ENCODE measurements at places on chromosomes 5 and 9.

GRCh38 chr5:170307575-170308465 is 10.2 kb upstream of the LCP2 start:
- DNase-seq, result no peak

DNA sequence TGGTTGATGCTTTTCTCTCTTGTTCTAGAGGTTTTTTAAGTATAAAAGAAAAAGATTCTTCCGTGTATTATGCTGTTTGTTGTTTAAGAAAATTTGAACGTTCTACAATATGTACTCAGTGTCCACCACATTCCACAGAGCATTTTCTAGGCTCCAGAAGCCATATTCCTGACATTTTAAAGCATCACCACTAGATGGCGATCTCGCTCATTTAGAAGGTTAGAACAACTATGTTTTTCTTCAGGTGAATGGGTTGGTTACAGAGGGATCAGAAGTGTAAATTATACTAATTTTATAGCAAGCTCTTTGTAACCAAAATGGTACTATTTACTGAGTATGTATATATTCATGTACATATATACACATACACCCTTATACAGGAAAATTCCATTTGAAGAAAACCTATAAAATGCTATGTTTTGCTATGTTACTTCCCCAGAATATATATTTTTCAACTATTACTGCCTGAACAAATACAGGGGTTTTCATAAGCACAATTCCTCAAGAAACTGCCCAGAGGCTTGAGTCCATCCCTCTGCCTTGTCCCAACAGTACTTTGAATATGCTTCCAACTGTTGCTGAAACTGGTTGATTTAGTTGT is 284.3 kb downstream of the CCDC171 start:
- DNase-seq, result no peak

GRCh38 chr5:53927668-53928247 is 367.3 kb downstream of the NDUFS4 start:
- no peak for DNase-seq

DNA sequence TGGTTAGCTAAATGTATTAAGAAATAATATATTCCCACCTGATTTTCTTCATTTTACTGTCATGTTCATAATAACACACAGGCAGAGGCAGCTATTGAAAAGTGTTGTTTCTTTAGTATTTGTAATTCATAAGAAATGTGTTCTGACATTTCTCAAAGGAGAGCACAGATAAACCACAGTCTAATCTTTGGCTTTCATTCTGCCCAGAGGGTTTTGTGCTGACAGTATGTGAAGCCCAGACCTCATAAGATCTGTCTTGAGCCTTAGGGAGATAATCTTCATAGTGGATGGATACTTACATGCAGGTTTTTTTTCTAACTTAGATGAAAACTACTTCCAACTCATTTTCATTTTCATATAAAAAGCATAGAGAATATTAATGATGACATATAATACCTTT is 206.1 kb downstream of the CHSY3 start:
- DNase-seq, result no peak

- DNase-seq, result no peak
Measured at GRCh38 chr5:159571501-159572244, 241.4 kb upstream of the IL12B start.

GRCh38 chr5:125668884-125669283 is 754.3 kb upstream of the GRAMD2B start:
- DNase-seq, result no peak

GRCh38 chr9:17928768-17929167 is 349.9 kb downstream of the SH3GL2 start:
- DNase-seq, result no peak

DNA sequence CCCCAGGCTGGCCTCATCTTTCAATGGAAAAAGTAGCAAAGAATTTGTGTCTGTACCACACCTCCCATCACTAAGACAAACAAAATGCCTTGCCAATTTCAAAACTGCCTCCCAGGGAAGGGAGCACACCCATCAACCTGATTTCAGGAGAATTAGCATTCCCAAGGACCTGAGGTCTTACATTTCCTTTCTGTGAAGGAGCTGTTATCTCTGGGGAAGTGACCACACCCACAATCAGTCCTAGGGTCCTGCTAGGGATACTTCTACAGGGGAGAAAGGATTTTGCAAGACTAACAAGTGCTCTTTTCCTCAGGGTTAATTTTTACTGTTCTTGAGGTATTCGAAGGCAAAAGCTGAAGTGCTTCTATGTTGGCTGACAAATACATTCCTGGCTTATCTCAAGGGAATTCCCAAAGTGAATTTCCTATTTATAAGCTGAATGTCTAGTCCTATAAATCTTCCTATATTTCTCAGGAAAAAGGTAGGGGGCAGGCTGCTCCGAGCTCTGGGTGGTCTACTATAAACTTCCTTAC is 97.4 kb upstream of the ITGA1 start:
- no peak for DNase-seq

- no peak for DNase-seq
Measured at GRCh38 chr9:96674906-96675538, 19.9 kb upstream of the PRXL2C start.

- no peak for DNase-seq
Measured at GRCh38 chr5:11878814-11879213, 25.4 kb downstream of the CTNND2 start.

GRCh38 chr9:95556521-95556920 is 39.8 kb upstream of the PTCH1 start:
- DNase-seq, result no peak

DNA sequence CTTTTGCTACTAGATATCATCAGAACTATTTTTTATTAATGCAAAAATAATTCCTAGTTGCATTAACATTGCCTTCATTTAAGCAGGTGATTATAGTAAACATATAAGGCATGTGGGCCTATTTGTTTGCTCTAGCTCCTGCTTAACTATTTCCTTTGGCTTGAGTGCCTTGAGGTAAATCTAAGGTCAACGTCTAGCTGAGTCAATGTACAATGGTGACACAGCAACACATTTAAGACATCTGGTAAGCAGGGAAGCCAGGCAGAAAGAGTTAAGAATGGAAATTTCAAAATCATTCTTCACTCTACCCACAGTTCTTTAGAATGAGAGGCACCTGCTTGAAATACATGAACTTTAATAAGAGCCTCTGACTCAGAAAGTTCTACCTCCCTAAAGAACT is 111.9 kb upstream of the FST start:
- DNase-seq, result no peak

GRCh38 chr5:179430193-179431175 is 85.2 kb upstream of the ADAMTS2 start:
- DNase-seq, result no peak

- DNase-seq, result no peak
Measured at GRCh38 chr5:39829441-39829840, 404.7 kb upstream of the DAB2 start.

- no peak for DNase-seq
Measured at GRCh38 chr5:140015706-140016105, 27.4 kb downstream of the NRG2 start.

DNA sequence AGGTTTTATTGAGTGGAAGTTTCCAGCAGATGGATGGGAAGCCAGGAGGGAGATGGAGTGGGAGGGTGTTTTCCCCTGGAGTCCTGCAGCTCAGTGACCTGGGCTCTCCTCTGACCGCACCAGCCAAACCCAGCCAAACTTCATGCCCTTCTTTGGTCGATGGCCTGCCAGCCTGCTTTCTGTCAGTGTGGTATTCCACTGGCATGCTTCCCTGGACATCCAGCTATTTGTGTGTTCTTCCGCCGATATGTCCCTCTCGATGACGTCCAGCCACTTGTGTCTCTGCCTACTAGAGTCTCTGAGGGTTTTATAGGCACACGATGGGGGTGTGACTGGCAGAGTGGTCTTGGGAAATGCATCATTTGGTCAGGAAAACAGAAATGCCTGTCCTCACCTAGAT is 33.8 kb downstream of the GPBP1 start:
- DNase-seq, result no peak

DNA sequence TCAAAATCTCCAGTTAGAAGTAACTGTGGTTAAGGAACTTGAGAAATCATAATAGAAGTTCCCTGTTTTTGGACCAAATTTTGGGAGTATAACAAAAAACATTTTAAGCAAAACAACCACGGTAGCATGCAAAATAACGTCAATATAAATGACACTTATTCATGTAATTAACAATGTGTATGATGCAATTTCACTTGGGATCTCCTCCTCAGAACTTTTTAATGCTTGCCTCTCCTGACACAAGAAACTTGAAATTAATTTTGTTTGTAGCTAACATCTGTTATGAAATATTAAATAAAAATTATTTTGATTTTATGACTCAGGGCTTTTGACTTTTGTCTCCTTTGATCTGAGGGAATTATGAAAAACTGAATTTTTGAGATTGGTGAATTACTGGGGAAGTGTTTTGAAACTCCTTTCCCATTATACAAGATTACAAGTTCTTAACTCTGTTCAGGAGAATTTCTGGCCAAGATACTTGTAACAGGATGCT is 149.7 kb downstream of the ATP10B start:
- no peak for DNase-seq

GRCh38 chr5:93990504-93991070 is 249.2 kb upstream of the POU5F2 start:
- no peak for DNase-seq

- DNase-seq, result no peak
Measured at GRCh38 chr9:89542401-89543021, 44.6 kb upstream of the SEMA4D start.

GRCh38 chr5:56480705-56481427 is 247.7 kb upstream of the ANKRD55 start:
- DNase-seq, result peak; percentile 31

- no peak for DNase-seq
Measured at GRCh38 chr9:27626244-27627187, 53.2 kb upstream of the C9orf72 start.

GRCh38 chr9:101307051-101307450 is 77.8 kb downstream of the BAAT start:
- no peak for DNase-seq
